GM20000 (cell line): ENCODE measurements at places on chromosomes 13 and 19.

DNA sequence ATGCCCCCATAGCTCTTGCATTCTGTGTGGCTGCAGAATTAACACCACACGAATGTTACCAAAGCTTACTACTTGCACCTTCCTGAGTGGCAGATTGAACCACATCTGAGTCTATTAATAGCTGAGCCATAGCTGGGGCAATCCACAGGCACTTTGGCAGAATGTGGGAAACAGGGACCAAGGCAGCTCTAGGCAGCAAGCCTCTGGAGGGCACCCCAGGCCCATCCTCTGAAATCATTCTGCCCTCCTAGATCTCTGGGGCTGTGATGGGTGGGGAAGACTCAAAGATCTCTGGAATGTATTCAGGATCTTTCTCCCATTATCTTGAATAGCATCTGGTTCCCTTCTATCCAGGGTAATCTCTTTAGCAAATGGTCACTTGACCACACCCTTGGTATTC lies 139.3 kb downstream of the TNFRSF19 start:
- DNase-seq, result no peak

GRCh38 chr13:48816700-48817099 lies 159.0 kb upstream of the FNDC3A start:
- no peak for DNase-seq

- no peak for DNase-seq
Observed at GRCh38 chr13:73972545-73972944, 161.7 kb downstream of the KLF12 start.

- no peak for DNase-seq
Observed at GRCh38 chr13:74258961-74259360, 124.8 kb upstream of the KLF12 start.

DNA sequence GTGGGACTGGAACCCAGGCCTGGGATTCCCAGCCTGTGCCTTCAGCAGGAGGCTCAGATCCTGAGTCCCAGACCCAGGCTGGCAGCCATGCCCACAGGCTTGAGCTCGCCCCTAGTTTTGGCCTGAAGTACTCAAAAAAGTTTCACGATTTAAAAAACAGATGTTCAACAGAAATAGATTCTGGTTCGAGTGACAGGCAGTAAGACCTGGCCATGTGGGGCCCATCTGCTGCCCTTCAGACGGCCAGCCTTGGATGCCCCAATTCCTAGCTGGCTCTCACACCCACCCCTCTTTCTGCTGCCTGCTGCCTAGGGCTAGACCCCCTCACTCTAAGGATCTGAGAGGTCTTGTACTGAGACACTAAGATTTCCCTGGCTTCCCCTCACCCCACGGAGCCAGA lies 2.8 kb upstream of the DMPK start:
- no peak for DNase-seq

DNA sequence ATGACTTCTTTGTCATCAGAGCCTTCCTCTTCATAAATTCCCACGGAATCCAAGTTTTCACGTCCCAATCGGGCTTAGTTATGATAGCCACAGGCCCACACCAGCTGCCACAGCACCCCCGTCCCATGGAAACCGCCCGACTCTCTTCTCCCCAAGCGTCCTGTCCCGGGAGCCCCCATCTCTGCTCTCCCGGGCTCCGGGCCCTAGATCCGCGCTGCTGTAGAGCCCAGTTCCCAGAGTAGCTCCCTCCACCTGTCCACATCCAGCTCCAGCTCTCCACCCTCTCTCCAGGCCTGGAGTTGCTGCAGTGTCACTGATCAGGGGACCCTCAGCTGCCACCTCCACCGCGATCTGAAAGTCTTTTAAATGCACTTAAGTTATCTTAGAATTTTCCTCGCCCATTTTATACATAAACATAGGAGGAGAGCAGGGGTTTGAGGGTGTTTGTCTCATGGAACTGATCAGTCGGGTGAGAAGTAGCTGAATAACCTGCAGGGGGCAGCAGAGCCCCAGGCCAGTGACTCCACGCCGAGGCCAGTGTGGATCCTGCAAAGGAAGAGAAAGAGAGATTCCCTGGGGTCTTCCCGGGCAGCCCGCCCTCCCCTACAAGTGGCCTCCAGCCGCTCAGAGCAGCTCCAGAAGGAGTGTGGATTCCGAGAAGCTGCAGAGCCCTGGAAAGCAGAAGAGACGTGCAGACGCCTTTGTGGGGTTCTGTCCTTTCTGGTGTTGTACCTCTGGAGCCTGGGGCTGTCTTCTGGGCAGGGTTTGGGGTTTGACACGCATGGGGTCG lies 1.1 kb upstream of the ZNF763 start:
- peak; percentile 74 for DNase-seq

- DNase-seq, result no peak
Observed at GRCh38 chr19:17734146-17734545, 14.9 kb downstream of the MAP1S start.

DNA sequence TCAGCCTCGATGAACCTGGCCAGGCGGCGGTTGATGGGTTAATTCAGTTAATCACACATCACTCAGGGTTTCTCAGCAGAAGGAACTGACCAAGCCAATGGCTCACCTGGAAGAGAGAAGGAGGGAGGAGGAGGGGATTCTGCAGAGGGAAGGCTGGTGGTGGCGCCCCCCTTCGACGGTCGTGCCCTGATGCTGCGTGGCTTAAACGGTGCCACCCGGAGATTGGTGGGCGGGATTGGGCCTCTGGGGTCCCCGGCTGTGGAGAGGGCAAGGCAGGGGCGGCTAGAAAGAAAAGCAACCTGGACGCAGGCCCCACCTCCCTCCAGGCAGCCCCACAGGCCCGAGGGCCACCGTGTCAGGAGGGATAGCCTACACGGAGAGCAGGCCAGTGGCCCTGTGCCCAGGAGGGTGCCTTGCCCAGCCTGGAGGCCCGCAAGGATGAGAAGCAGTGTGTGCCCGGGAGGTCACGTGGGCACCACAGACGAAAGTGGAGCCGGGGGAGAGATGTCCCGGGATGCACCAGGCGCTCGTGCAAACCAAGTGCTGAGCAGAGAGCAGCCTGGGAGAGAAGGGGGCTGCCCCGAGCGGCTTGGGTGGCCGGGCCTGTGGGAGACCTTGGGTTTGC lies 16.0 kb downstream of the CSNK1G2 start:
- DNase-seq, result no peak

DNA sequence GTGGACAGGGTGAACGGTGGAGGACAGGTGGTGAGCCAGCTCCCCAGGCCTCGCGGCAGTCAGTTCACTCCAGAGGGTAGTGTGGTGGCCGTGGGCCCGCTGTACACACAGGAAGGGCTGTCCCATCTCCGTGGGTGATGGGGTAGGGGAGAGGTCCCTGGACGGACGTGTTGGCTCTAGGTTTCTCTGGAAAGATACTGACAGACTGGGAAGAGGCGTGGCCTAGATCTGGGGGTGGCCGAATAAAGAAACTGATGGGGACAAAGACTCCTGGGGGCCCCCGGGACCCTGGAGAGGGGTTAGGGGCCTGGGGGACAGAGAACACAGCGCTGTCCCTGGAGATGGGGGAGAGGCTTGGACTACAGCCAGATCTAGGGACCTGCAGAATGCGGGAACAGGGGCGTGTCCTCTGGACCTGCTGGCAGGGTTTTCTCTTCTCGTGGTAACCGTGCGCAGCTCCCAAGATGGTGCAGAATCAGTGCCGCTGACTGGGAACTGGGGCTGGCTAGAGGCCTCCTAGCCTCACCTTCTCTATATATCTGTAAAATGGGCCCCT lies 4.0 kb upstream of the PRAM1 start:
- DNase-seq, result no peak

- peak; percentile 33 for DNase-seq
Observed at GRCh38 chr19:51131780-51132680, 7.3 kb downstream of the SIGLEC9 start.

GRCh38 chr13:38804061-38804460 lies 117.2 kb downstream of the FREM2 start:
- DNase-seq, result no peak

DNA sequence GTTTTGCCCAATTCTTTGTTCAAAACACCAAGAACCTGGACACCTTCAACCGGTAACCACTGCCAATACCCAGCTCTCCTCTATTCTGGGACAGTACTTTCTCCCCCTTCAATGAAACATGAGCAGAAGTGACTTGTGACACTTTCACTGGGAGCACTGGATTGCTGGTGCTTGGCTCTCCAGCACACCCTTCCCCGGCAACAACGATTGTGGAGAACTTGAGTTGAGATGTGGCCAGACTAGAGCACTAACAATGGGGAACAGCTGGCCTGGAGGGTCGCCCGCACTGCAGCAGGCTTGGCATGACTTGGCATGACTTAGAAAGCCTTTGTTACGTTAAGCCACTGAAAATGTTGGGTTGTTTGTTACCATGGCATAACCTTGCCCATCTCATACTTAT lies 7.5 kb upstream of the B3GLCT start:
- no peak for DNase-seq

DNA sequence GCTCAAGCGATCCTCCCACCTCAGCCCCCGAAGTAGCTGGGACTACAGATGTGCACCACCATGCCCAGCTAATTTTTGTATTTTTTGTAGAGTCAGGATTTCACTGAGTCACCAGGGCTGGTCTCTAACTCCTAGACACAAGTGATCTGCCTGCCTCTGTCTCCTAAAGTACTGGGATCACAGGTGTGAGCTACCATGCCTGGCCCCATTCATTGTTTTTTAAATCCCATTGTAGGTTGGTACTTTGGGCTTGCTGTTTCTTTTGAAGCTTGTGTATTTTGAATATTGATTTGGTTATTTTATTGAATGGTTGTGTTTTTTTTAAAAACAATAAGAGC lies 26.7 kb downstream of the ZMYM2 start:
- DNase-seq, result no peak

DNA sequence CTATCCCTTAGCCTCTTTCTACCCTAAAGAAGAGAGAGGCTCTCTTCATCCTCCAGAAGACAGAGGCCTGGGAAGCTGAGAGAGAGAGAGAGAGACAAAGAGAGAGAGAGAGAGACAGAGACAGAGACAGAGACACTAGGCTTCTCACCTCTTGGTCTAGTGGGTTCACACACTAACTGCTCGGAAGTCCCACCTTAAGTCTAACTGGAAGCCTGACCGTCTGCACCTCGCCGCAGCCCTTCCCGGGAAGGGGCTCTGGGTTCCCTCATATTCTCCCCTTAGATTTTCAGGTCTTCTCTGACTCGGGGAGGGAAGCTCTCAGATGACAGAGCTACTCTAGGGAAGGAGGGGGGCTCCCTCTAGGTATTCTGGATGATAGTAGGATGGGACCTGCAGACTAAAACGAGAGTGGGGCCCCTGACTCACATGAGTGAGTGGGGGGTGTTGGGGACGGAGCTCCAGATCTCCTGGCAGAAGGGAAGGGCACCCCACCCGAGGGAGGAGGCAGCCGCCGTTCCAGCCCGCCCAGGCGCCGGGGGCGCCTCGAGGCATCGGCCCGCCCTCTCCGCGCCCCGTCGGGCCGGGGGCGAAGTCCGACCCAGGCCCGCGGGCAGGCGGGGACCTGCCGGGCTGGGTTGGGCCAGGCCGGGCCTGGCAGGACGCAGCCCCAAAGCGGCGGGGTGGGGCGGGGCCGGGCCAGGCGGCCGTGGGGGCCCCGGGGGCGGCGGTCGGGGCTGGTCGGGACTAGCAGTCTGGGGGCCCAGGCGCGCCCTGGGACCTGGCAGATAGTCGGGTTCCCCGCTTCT lies 2.0 kb upstream of the JUNB start:
- no peak for DNase-seq

GRCh38 chr13:43515531-43515930 lies 271.2 kb downstream of the ENOX1 start:
- DNase-seq, result no peak

DNA sequence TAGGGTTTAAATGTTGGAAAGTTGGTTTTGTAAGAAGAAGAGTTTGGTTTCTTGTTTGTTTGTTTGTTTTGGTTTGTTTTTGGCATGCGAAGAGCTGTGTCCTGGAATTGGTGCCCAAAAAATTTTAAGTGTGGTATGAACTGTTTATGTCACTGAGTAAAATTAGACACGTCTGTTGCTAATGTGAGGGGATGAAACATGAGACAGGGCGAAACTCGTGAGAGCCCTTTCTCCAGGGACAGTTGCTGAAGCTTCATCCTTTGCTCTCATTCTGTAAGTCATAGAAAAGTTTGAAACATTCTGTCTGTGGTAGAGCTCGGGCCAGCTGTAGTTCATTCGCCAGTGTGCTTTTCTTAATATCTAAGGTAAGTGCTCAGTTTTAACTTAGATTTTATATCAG lies at the start of gene SGCG:
Gene SGCG (plus strand): TSS at position 269 of the 400 bp plus-strand sequence. CDS start 22,716 bp downstream, outside the sequence.
- no peak for DNase-seq

GRCh38 chr13:73934215-73934641 lies 200.0 kb downstream of the KLF12 start:
- no peak for DNase-seq

DNA sequence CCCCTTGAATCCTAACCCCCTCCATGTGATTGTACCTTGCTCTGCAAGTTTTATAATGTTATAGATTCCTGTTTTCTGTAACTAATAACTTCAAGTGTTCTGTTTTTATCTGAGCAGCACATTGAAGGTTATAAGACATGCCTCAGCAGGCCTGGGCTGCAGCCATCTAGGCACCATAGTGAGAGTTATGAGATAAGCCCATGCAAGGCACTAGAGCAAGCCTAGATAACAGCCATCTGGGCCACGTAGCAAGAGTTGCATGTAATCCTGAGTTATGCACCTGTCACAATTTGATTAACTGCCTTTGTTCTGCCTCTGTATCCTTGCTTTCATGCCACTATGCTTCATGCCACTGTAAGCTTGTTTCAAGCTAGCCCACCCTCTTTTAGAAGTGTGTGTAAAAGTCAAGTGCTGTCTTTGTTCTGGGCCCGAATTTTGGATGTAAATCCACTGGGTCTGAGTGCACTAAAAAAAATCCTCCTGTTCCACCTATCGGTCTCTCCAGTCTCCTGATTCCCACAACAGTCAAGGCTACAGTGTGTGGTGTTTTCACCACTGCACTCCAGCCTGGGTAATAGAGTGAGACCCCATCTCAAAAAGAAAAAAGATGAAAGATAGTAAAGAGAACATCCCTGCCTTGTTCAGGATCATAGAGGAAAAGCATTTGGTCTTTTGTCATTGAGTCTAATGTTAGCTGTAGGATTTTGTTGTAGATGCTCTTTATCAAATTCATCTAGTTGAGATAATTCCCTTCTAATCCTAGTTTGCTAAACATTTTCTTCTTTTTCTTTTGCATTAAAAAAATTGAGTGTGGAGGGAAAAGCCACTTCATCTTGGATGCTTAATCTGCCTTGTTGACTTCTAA lies 16.0 kb upstream of the KBTBD6 start:
- no peak for DNase-seq

DNA sequence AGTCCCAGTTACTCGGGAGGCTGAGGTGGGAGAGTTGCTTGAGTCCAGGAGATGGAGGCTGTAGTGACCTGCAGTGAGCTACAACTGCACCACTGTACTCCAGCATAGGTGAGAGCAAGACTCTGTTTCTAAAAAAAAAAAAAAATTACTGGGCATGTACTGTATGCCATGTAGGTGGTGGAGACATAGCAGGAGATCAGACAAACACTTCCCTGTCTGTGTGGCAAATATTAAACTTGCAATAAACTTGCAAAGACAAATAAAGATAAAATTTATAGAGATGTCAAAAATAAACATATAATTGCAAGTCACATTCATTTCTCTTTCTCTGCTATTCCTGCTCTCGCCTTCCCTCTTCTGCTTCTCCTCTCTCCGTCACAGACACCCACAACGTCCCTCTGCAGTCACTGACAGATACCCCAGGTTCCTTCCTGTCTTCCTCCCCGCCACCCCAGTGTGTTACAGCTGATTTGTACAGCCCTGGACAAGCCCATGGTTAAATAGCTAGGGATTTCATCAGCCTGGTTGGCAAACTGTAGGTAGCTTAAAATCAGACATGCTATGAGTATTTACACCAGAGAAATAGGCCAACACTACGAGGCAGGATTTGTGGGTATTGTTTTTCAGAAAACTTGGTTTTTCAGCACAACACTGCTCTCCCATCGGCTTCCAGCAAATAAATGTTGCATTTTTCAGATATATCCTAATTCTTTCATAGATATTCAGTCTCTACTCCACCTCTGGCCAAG lies 1.3 kb upstream of the CD177 start:
- DNase-seq, result no peak

GRCh38 chr13:72536714-72537394 lies 190.6 kb downstream of the MZT1 start:
- DNase-seq, result no peak
